ENCODE measurements at places on chromosomes 5 and 9.

DNA sequence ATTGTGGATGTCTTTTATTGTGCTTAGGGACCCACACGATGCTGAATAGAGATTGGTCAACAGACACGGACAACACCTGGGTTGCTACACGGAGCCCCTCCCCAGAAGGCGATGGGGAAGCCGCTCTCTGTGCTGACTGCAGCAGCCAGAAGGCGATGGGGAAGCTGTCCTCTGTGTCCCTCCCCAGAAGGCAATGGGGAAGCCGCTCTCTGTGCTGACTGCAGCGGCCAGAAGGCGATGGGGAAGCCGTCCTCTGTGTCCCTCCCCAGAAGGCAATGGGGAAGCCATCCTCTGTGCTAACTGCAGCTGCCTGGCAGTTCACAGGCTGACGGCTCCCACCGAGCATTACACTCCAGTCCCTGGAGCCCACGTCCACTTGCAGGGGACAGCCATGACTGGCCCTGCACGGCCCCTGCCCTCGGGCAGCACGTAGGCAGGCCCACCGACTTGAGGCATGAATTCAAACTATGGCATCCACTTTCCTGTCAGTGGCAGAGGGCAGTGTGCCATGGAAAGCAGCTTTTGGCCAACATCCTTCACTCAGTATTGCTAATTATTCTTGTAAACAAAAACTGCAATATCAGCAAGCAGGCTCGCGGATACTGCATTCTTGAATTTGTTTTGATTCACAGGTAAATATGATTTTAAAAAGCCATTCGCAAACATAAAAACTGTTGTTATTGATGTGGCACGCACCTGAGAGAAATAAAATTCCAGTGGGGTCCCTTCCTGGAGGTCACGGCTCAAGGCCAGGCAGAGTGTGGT lies 48.1 kb upstream of the CLPTM1L start:
- no peak for DNase-seq

DNA sequence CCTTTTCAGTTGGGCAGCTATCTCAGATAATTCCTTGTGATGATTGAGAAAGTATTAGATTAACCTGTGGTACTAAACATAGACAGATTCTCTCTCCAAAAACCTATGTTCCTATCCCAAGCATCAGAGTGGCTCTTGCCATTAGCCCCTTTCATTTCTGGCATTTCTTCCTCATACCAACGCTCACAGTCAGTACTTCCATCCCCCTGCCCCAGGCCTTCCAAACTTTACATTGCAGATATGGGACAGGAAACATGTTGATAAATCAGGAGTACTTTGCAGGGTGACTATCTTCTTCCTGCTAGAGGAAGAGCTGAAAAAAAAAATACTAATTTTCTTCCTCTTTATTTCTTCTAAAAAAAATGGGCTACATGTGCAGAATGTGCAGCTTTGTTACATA lies 442.6 kb upstream of the RGMB start:
- no peak for DNase-seq

DNA sequence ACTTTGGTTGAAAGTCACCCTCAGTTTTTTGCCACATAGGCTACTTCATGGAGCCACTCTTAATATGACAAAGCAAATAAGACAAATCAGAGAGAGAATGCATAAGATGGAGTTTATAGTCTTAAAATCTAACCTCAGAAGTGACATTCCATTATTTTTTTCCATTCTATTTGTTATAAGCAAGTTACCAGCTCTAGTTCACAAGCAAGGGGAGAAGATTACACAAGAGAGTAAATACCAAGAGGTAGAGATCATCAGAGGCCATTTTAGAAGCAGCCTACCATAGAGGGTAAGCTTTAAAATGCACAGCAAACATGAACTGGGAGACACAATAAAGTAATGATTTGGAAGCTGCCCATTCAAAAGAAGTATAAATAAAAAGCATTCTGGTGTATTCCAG lies 651.3 kb upstream of the MEF2C start:
- no peak for DNase-seq

- no peak for DNase-seq
These were observed 158.5 kb downstream of the TLE1 start for GRCh38 chr9:81530846-81531245.

DNA sequence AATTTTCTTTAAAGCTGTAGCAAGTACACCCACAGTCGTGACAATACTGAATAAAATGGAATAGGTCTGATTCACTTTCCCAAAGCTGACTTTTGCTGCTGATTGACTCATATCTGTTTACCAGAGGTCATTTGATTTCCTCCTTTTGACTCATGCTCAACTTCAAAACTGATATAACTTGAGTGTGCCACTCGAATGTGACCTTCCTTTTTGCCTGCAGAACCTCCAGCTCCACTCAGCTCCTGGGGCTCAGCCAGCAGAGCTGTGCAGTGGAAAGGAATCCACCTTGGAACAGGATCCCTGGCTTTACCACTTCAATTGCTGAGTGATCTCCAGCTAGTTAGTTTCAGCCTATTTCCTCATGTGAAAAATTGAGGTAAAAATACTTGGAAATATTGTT lies 84.1 kb downstream of the FEM1C start:
- no peak for DNase-seq

DNA sequence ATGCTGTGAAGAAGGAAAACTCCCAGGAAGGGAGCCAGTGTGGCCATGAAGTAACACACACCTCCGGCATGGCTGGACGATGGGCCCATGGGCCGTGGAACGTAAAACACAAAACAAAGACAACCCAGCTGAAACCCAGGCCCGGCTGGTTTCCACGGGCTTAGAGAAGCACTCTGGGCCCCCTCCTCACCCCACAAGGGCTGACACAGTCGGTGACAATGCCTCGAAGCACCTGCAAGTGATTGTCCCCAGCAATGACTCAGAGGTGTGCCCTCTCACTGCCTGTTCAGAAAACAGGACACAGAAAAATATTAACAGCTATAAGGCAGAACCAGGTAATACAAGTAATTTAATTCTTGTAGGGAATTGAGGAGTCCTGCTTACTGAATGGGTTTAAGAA lies 135.3 kb downstream of the ROR2 start:
- DNase-seq = no peak

- no peak for DNase-seq
These were observed 445.8 kb upstream of the RIOK2 start for GRCh38 chr5:97628807-97629206.

DNA sequence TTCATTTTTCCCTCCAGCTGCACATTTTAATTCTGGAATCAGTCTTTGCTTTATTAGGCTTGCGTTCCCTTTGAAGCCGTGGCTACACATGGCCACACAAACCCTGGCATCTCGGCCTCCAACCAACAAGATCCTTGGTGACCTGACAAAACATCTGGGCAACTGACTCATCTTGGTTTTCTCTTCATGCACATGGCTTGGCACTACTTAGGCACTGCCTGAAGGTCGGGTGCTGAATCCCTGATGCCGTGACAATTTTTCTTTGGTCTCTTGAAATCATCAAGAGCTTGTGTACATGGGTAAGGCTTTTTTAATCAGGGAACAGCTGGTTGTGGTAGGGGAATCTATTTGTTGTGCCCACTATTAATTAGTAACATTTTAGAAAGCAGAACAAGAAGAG lies 16.0 kb upstream of the PAPPA start:
- no peak for DNase-seq

DNA sequence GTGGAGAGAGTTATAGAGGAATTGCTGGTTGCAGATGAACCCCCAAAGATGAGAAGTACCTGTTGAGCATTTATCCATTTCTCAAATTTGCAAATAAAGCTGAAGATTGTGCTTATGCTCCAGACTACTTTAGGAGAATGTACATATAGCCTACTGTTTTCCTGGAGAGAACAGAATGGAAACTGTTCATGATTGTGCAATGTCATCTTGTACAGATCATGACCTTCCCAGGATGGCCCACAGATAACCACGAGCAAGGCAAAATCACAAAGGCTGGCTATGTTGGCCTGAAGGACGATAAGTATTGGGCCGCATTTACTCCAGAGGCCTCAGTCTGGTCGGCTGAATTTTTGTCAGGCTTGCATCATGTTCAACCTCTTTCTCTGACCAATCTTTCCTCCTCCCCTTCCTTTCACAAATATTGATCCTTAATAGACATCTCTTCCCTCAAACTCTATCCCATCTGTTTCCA lies 28.5 kb upstream of the RICTOR start:
- DNase-seq = no peak

- DNase-seq = no peak
These were observed 690.2 kb downstream of the NR2F1-AS1 start for GRCh38 chr5:92890841-92891244.

- DNase-seq = no peak
These were observed 254.6 kb upstream of the CYLC2 start for GRCh38 chr9:102740578-102740977.

GRCh38 chr5:67887748-67888161 lies 327.8 kb upstream of the PIK3R1 start:
- DNase-seq = no peak

GRCh38 chr9:107216329-107216728 lies 66.8 kb upstream of the RAD23B start:
- DNase-seq = no peak

Data from activated CD8-positive, alpha-beta memory T cell treated with anti-CD3 and anti-CD28 coated beads for 1 hour (primary cell).